GOT3 (cell line): ENCODE measurements at places on chromosomes 2 and 18.

DNA sequence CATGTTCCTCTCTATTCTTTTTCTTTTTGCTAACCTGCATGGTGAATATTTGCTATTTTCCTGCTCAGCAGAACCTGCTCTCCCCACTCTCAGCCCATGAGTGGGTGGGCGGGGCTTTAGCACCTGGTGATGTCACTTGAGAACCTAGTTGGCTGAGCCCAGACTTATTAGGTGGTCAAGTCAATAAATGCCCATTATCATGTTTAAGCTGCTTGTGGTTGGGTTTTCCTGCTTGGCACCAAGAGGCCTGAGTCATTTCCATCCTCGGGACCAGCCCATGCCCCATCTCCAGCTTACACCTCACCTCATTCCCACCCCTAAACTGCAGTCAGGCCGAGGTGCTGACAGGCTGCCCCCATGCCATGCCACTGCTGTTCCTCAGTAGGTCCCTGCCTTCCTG lies 226.6 kb downstream of the ANKRD30B start:
- DNase-seq = no peak

GRCh38 chr18:78327643-78328042 lies 652.0 kb upstream of the SALL3 start:
- no peak for DNase-seq

DNA sequence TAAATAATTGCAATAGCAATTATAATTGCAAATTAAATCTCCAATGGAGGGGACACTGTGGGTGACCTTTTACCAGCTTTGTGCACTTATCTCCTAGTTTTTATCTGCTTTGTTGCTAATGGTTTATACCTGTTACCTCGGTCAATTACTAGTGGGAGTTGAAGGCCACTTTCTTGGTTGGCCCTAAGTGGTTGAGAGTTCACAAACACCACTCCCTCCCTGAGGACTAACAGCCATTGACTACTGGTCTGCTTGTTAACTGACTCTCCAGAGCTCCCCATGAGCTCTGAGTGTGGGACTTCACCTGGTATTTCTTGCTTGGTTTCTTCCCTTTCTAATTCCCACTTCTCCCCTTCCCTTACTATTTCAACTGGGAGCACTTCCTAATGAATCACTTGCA lies 27.2 kb downstream of the SERPINE2 start:
- DNase-seq = no peak

DNA sequence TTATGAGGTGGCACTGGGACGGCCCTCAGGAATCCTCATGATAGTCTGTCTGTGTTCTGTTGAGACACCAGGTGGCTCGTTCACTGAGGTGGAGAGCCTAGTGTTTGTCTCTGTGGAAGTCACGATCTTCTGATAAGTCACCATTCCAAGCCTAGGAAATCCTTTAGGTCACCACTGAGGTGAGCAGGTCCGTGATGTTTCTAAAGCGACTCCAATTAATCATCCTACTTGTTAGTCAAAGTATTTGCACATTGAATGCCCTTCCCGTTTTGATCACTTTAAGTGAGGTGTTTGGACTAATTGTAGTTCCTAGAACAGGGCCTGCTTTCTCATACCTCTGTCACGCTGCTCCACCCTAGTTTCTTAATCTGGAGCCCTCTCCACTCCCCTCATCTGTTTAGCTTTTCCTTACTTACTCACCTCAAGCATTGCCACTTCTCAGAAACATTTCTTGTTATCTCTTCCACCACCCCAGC lies 28.0 kb upstream of the DSG3 start:
- DNase-seq = no peak

DNA sequence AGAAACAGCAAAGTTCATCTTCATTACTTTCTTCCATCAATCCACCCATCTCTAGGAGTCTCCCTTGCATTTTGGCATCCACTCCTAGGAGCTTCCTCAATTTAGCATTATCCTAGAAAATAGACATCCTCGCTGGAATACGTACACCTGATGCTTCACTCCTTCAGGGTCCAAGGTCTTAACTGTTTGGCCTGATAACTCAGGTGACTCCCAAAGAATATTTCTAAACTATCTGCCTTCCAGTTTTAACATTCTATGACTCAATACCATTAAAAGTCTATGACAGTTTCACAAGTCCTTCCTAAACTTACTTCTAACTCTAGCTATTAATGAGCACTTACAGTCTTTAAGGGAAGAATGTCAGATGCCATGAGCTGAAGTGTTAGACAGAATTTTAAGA lies 26.5 kb upstream of the TLK1 start:
- DNase-seq = no peak

DNA sequence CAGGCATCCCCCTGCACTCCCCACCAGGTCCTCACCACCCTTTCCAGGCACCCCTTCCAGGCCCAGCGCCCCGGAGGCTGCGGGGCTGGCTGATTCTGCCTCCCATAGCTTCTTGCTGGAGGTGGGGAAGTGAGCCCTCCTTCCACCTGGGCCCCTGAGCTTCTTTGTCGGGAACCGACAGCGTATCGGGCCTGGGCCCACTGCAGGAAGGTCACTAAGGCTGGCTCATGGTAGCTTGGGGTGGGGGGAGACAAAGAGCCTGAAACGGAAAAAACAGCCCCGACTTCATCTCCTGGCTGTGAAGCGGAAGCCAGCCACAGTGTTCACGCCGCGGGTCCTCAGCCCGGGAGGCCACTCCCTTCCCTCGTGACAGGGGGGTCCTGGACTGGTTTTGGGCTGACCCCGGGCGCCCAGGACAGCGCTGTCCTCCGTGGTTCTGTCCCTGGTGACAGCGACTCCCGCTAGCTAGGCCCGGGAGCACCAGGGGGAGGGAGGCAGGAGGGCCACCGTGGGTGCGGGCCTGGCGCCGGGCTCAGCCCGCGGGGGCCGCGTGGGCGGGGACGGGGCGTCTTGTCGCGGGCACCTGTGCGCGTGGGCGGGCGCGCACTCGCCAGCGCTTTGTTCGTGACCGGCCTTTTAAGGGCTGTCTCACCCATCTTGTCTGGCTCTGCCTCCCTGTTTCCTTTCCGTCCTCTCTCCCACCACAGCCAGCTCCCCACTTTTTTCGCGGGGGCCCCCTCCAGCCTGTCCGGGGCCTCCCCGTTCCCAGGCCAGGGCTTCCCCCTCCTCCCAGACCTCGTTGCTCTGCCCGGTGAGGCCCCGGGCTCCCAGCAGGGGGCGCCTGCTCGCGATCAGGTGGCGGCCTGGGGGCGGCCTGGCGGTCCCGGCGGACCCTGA lies 64.9 kb downstream of the DNMT3A start:
- no peak for DNase-seq

DNA sequence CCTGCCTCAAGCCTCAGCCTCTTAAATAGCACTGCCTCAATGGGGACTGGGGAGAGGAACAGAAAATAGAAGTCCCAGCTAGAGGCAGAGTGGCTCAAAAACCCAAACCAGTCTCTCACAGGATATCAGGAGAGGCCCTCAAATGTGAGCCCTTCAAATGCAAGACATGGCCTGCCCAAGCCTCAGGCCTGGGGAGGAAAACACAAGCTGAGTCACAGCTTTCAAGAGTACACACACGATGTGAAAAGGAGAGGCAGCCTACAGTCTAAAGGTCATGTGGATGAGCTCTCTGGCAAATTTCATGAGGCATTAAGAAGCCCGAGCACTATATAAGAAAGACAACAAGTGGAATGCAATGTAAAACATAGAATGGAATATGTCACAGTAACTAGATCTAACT lies 316.6 kb upstream of the MEX3C start:
- no peak for DNase-seq
